NCI-H460 (cell line): ENCODE measurements at places on chromosomes 5 and 9.

- no peak for DNase-seq
Measured at GRCh38 chr9:138066049-138066448, 188.5 kb downstream of the CACNA1B start.

DNA sequence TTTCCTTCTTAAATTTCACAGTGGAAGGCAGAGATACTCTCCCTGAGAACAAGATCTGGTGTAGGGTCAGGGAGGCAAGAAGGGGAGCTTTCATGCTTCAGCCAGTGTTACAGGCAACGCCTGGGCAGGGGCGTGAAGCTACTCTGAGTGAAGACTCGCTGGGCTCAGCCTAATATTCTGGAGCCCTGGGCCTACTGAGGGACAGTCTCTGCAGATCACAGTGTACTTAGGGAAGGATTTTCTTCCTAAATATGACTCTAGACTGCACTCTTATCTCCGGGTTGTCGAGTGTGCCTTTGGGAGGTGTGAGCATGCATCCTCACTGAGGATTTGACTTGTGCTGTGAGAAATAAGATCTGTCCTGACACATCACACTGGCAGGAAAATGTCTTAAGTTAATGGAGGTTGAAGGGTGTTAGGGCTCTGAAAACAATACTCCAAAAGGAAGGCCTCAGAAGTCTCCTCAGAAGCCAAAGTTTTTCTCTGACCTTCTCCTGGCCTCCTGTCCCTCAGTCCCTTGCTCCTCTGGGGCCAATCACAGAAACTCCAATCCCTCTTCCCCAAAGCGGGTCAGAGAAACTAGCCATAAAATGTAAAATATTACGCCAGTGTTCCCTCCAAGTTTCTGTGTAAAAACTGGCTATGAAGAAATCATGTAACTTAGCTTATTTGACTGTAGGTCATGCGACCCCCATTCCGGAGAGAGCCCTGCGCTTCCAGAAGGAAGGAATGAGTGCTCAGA, 156.8 kb upstream of the TBC1D2 start:
- no peak for DNase-seq

DNA sequence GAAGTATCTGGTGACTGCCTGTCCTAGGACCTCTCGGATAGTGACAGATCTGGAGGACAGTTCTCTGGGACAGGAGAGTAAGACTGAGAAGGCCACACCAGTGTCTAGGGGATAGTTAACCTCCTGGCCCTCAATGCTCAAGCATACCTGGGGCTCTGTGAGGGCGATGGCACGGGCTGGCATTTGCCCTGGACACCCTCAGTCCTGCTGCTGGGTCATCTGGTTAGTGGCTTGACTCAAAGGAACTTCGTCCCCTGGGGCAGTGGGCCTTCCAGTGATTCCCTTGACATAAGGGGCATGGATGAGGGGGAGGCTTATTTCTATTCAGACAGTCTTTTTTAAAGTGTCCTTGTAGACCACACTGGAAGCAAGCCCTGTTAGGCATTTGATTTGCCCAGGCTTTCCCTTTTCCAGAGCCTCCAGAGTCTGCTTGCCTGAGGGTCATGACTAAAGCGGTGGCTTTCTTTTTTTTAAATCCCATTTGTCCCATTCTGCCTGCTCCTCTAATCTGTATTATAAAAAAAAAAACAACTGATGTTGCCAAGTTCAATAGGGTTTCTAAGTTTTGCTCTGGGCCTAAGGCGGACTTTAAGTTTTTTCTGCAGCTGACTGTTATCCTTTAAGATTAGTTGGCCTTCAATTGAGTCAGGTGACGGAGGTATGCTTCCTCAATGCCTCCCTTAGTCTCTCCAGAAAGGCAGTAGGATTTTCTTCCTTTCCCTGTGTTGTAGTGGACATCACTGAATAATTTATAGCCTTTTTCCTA, 2083.5 kb upstream of the C9orf72 start:
- no peak for DNase-seq

DNA sequence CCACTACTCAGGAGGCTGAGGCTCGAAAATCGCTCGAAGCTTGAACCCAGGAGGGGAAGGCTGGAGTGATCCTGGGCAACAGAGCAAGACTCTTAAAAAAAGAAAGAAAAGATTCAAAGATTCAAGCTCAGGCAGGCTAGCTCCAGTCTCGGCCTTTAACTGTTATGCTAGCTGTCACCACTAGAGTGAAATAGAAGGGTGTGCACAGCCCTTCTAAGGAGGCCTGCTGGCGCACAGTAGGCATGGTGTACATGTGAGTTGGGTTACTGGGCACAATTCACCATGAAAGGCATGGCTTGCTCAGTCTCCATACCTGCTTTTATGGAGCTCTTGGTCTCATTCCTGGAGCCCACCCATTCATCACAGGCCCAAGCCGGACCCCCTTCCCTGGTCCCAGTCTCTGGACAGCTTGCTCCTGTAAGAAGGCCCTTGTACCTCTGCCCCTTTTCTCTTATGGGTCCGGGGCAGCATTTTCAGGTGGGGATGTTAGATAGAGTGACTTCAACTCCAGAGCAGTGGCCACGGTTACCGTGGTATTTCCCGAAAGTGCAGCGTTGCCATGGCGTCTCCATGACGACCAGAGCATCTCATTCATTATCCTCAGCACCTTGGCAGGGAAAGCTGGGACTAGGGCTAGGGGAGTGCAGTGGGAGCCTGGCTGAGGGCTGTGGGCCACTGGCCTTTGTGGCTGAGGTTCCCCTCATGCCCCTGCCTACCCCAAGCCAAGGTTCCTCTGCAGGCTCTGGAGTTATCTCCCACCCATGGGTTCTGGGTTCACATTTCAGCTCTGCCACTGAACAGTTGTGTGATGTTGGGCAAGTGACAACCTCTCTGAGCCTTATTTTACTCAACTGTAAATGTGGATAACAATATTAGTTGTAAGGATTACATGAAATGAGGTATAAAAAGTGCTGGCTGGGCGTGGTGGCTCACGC, 5.7 kb downstream of the NDST1 start:
- no peak for DNase-seq

- DNase-seq, result no peak
Measured at GRCh38 chr9:76269789-76270188, 124.4 kb downstream of the RFK start.

GRCh38 chr5:129945028-129945427, 40.8 kb downstream of the CHSY3 start:
- DNase-seq, result no peak

GRCh38 chr5:82644766-82645165, 366.6 kb upstream of the RPS23 start:
- DNase-seq, result no peak

DNA sequence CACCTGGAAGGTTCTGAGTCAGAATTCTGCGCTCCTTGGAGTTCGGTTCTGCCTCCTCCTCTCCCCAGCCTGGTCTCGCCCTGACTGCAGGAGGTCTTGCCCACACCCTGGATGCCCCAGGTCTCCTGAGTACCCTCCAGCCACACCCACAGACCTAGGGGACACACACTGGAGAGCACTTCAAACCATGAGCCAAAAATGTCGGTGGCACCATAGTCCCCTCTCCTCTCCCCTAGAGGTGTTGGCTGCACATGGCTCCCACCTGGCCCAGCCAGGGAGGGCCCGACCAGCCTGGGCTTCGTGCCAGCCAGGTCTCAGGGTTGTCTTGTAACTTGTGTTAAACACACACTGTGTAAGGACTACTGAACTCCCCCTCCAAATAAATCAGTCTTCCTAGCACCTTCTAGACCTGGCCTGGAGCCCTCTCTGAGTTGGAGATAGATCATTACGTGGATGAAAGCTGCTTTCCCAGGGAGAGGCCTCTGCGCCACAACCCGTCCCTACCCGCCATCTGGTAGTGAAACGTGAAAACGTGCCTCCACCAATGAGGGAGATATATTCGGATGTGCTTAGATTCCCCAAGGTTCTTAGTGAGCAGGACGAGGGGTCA, 49.9 kb upstream of the CTSL start:
- DNase-seq, result no peak

GRCh38 chr5:59354811-59355210, 538.7 kb downstream of the PDE4D start:
- no peak for DNase-seq

GRCh38 chr9:131270171-131271015, 5.9 kb downstream of the FAM78A start:
- DNase-seq, result no peak

DNA sequence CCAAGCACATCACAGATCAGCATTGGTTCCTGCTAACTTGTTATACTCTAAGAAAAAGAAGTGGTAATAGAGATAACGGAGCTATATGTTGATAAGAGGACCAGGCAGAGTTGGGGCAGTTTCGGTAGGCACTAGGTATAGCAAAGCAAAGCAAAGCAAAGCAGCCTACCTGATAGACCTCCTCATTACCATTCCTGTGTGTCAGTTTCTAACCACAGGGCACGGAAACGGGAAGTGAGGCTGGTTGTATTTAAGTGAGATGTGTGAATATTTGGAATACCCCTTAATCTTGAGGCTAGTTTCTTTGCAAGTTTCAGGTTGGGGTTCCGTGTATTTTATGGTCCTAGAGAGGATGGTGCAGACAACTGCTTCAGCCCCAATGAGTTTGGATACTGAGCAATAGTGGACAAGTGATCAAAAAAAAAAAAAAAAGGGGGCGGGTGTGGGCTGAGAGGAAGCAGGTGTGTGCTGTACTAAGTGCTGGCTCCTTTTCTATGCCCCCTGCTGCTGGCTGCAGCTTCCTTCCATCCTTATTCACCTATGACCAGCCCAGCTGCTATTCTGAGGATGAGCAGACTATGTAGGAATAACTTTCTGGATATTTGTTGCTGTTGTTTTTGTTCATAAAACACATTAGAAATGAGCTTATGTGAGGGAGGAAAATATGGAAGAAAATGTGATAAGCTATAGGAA, 183.3 kb downstream of the SH3GL2 start:
- no peak for DNase-seq

- DNase-seq, result no peak
Measured at GRCh38 chr5:107474716-107475489, 195.8 kb downstream of the EFNA5 start.

GRCh38 chr5:91635950-91636734, 253.0 kb upstream of the ARRDC3 start:
- no peak for DNase-seq

GRCh38 chr5:158770506-158770905, 329.2 kb downstream of the EBF1 start:
- no peak for DNase-seq

- DNase-seq, result no peak
Measured at GRCh38 chr5:96658272-96658671, 3.9 kb upstream of the CAST start.

GRCh38 chr9:21812946-21813568, 10.6 kb downstream of the MTAP start:
- peak; percentile 69 for DNase-seq

- no peak for DNase-seq
Measured at GRCh38 chr5:159206818-159207217, 2.5 kb downstream of the RNF145 start.

DNA sequence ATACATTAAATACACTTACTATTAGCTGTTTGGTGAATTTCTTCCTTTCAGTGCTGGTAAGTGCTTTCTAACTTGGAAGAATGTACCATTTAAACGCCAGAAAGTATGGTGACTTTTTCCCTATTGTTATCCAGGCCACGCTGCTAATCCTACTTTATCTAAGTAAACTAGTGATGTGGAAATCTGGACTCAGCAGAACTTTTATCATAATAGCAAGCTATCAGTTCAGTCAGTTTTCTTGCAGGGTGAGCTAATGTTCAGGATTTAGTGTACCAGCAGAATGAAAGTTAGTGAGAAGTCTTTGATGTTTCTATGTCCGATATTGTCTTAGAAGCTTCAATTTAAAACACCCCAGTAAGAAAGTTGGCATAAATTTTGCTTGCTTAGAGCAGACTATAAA, 72.2 kb downstream of the HSD17B4 start:
- DNase-seq, result no peak

DNA sequence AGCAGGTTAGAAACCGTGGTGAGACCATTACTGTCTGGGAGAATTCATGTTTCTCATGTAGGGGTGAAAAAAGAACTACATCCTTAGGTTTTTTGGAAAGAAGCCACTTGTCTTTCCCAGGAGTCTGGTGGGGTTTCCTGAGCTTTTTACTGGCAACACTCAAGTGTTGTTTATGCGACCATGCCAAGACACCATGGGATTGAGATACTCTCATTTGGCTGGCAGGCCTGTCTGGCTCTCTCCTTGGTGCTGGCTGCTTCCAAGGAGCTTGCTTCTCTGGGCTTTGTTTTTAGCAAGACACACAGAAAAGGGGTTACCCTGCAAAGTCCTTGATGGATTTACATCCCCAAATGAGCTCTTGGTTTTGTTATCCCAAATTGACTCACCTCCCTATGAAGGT, 80.9 kb upstream of the ISL1 start:
- DNase-seq, result no peak

DNA sequence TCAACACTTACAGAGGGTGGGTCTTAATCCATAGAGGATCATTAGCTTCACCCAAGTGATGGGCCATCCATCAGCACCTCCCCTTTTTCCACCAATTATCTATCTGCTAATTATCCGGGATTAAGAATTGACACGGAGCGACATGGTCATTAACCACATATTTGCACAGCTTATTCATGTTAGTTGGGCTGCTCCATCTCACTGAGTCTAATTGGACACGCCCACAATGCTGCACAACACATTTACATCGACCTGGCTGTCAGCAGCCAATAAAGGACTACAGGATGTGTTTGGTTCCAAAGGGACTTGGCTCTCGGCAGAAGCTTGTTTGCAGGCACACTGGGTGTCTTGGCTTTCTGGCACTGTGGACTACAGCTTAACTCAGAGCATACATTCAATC, 21.6 kb downstream of the FOXE1 start:
- DNase-seq, result no peak

- DNase-seq, result no peak
Measured at GRCh38 chr5:31663519-31663918, 24.6 kb downstream of the PDZD2 start.

DNA sequence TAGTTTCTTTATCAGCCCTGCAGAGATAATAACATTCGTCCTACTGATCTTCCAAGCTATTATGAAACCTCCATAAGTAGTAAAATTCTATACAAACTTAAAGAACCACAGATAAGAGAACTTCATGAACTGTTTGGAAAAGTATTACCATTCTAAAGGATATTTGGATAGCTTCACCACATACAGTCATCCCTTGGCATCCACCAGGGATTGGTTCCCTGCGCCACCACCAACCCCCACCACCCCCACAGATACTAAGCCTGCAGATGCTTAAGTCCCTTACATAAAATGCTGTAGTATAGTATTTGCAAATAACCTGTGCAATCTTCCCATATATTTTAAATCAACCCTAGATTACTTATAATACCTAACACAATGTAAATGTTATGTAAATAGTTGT, 61.4 kb upstream of the SHISAL2B start:
- no peak for DNase-seq

DNA sequence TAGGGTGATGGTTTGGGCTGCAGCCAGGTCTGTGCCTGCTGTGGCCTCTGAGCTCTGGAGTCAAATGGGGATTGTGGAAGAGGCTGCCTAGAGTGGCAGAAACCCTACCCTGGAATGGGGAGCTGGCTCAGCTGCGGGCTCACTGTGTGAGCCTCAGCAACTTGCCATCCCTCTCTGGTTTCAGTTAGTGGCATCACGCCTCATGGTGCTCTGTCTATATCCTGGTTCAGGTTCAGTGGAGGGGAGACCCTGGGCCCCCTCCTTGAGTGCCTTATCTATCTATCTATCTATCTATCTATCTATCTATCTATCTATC, 132.6 kb downstream of the PHF2 start:
- no peak for DNase-seq

- DNase-seq, result peak; percentile 84
Measured at GRCh38 chr5:135127439-135128240, 93.6 kb upstream of the PITX1 start.
